ENCODE measurements at places on chromosomes 12 and 14.

DNA sequence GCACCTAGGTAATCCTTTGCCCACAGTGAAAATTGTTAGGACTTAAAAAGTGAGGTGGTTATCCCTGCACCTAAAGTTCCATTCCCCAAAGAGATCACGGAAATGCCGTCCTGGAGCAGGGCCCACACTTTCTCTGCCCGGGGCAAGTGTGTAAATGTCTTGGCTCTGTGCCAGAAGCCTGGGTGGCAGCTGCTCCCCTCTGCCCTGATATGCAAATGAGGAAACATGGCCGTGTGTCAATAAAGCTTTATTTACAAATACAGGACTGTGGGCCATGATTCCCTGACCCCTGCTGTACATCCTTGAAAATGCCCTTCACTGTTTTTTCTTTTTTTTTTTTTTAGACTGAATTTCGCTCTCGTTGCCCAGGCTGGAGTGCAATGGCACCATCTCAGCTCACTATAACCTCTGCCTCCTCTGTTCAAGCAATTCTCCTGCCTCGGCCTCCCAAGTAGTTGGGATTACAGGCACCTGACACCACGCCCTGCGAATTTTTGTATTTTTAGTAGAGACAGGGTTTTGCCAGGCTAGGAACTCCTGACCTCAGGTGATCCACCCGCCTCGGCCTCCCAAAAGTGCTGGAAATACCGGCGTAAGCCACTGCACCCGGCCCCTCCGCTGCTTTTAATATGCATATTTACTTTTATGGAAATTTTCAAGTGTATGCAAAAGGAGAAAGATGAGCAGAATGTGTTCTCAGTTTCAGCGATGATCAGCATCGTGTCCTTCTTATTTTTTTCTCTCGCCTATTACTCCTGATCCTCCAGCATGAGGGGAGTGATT, 75.5 kb downstream of the GALNT9 start:
- DNase-seq: no peak

GRCh38 chr14:80465546-80466220, 254.4 kb upstream of the DIO2 start:
- no peak for DNase-seq

DNA sequence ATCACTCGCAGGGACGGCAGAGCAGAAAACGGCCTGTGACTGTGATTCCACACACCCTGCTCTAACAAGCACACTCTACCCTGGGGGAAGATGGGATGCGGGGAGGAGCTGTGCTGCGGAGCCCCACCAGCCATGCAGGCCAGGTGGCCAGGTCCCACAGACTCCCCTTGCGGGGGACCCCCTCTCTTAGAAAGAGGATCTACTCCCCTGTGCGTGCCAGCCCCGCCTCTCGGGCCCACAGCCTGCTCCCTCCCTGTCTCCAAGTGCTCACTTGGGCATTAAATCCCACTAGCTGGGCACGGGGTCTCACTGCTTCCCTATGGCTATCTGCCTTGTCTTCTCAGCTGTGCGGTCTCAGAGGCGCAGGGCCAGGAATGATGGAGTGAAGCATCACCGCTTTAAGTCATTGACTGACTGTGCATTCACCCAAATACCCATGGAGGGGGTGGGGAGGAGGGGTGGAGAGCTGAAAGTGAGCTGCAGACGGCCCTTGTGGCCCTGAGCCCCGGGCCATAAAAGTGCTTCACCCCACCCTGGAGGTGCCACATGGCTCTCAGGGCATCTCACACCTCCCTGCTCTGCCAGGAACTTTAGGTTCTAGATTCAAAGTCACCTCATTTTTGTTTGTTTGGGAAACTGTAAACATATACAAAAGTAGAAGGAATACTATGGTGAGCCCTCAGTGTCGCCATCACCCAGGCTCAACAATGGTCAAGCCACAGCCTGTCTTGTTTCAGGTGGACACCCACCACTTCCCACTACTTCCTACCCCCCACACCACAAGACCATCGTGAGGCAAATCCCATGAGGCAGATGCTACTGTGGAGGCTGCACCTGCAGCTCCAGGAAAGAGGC, 9.4 kb downstream of the STX2 start:
- no peak for DNase-seq

DNA sequence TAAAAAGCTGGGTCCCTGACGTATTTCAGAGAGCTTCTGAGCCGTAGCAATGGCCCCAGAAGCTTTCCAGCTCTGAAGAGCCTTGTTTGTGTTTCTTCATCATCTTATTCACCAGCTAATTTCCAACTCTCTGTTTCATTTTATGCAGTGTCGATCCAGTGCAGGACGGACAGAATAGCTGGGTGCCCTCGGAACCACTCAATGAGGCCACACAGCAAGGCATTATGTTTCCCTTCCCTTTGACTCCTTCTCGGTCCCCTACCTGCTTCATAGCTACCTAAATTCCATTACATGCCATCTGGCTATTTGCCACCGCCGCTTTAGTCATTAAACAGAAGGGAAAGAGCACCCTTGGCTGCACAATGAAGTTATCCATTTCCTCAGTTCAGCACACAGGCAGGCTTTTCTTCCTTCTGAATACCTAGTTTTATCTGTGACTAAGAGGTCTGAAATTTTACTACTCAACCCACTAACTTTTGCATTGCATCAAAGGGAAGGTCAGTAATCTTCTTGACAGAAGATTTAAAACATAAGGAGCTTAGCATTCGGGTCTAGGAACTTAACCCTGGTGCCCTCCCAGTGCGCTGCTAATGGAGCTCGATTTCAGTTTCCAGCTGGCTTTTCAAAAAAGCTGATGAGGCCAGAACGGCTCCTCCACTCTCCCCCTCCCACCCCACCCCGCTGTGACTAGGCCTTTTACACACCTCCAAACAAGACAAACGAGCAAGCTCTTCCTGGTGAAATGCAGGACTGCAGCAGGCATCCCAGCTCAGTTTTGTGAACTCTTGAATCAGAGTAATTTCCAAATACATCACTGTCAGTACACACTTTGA, 176.8 kb downstream of the GXYLT1 start:
- no peak for DNase-seq

- DNase-seq: no peak
Measured at GRCh38 chr12:3973973-3974644, 100.9 kb upstream of the PARP11 start.
